ENCODE measurements at places on chromosomes 5 and 9. TPM values are rescaled to one million over a fixed set of nuclear protein-coding genes. Genes with fewer than 3 reads are reported as not detected.

DNA sequence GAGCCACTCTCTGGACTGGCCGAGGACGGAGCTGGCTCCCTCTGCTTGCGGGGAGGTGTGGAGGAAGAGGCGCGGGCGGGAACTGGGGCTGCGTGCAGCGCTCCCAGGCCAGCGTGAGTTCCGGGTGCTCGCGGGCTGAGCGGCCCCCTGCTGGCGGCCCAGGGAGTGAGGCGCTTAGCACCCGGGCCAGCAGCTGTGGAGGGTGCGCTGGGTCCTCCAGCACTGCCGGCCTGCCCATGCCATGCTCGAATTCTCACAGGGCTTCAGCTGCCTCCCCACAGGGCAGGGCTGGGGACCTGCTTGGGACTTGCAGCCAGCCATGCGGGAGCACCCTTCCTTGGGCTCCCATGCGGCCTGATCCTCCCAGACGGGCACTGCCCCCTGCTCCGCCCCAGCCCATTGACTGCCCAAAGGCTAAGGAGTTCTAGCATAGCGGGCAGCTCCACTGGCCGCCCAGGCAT lies 416.9 kb downstream of the MRPS30 start:
- no peaks in the 10 kb centered on the region for H3K4me1 ChIP-seq
- no peaks in the 10 kb centered on the region for H3K36me3 ChIP-seq
- H3K27me3 ChIP-seq: no peaks in the 10 kb centered on the region
- H3K27ac ChIP-seq: no peak overlapping the region
- no peak for DNase-seq
- no peak overlapping the region for H3K4me3 ChIP-seq

DNA sequence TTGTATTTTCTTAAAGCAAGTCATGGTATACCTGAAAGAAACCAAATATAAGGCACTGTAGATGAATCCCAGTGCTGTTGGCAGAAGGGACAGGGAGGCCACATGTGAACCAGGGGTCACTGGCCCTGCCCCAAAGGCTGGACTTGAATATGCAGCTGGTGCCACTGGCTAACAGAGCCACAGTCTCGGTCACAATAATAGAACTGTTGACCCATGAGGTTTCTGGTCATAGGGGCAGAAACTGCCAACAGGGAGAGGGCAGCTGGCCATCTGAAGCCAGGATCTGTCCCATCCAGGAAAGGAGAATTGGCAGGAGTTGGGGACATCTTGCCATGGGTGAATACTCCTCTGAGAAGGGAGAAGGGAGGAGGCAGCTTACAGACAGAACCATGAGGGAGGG lies 31.9 kb downstream of the PALM2AKAP2 start:
- no peak overlapping the region for H3K4me3 ChIP-seq
- H3K27me3 ChIP-seq: no peaks in the 10 kb centered on the region
- no peak for DNase-seq
- H3K27ac ChIP-seq: no peak overlapping the region

GRCh38 chr5:138336952-138337684 lies 948 bp upstream of the FAM53C start:
- peak overlapping the region; percentile 98 for H3K27ac ChIP-seq
- H3K4me3 ChIP-seq: peak overlapping the region; percentile 95
- H3K27me3 ChIP-seq: no peaks in the 10 kb centered on the region
- H3K4me1 ChIP-seq: no peaks in the 10 kb centered on the region
- peak; percentile 88 for DNase-seq

DNA sequence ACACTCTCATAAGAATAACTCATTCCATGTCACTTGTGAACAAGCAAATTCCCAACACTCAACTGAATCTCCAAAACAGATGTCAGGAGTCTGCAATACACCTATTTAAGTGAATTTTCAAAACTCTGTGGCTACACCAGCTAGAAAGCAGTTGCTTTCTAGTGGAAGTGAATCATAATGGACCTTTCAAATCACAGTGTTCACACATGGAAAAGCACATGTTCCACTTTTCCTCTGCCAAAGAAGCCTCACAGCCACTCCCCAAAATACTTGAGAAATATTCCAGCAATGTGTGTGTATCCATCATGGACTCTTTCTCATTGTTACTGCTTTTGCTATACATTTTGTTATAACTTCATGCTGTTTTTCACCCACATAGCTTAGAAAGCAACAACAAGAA lies 17.4 kb downstream of the MARCHF3 start:
- H3K4me3 ChIP-seq: no peak overlapping the region
- no peaks in the 10 kb centered on the region for H3K27me3 ChIP-seq
- H3K36me3 ChIP-seq: no peaks in the 10 kb centered on the region
- H3K4me1 ChIP-seq: peaks cover 49% of the 10 kb centered on the region
- H3K27ac ChIP-seq: no peak overlapping the region

- no peak for DNase-seq
- H3K27ac ChIP-seq: no peak overlapping the region
- no peaks in the 10 kb centered on the region for H3K36me3 ChIP-seq
- no peaks in the 10 kb centered on the region for H3K27me3 ChIP-seq
- no peaks in the 10 kb centered on the region for H3K4me1 ChIP-seq
Observed at GRCh38 chr9:21711504-21711903, 90.9 kb upstream of the MTAP start.

- DNase-seq: no peak
- no peaks in the 10 kb centered on the region for H3K4me1 ChIP-seq
- H3K27me3 ChIP-seq: no peaks in the 10 kb centered on the region
- H3K4me3 ChIP-seq: no peak overlapping the region
- no peak overlapping the region for H3K27ac ChIP-seq
Observed at GRCh38 chr5:5523066-5523505, 100.6 kb downstream of the ICE1 start.

GRCh38 chr9:33467526-33467925 lies 6.2 kb downstream of the NOL6 start:
- no peak for DNase-seq
- no peak overlapping the region for H3K4me3 ChIP-seq
- H3K27me3 ChIP-seq: no peaks in the 10 kb centered on the region
- H3K27ac ChIP-seq: no peak overlapping the region
- H3K4me1 ChIP-seq: no peaks in the 10 kb centered on the region

DNA sequence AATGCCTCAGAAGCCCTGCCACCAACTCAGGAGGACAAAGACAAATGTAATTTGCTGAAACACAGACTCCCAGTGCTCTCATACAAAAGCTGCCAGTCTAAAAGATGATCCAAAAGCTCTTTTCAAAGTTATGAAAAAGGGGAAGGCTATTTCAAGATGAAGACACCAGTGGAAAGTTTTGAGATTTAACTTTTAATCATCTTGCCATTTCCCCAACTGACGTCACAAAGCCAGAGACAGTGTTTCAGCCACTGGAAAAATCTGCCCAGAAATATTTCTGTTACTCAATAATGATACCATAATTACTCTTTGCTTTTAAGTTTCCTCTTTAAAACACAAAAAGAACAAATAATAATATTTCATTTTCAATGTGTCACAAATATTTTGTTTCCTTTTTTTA lies 20.9 kb downstream of the ENG start:
- H3K4me3 ChIP-seq: no peak overlapping the region
- peaks cover 89% of the 10 kb centered on the region for H3K4me1 ChIP-seq
- H3K36me3 ChIP-seq: no peaks in the 10 kb centered on the region
- peak overlapping the region; percentile 90 for H3K27ac ChIP-seq

GRCh38 chr9:68653141-68653595 lies 51.9 kb upstream of the PIP5K1B start:
- H3K36me3 ChIP-seq: no peaks in the 10 kb centered on the region
- H3K27me3 ChIP-seq: no peaks in the 10 kb centered on the region
- no peak for DNase-seq
- no peak overlapping the region for H3K4me3 ChIP-seq
- no peak overlapping the region for H3K27ac ChIP-seq

GRCh38 chr9:20569525-20569924 lies 52.8 kb downstream of the MLLT3 start:
- DNase-seq: no peak
- peaks cover 7% of the 10 kb centered on the region for H3K4me1 ChIP-seq
- H3K4me3 ChIP-seq: no peak overlapping the region
- H3K36me3 ChIP-seq: no peaks in the 10 kb centered on the region
- no peaks in the 10 kb centered on the region for H3K27me3 ChIP-seq

DNA sequence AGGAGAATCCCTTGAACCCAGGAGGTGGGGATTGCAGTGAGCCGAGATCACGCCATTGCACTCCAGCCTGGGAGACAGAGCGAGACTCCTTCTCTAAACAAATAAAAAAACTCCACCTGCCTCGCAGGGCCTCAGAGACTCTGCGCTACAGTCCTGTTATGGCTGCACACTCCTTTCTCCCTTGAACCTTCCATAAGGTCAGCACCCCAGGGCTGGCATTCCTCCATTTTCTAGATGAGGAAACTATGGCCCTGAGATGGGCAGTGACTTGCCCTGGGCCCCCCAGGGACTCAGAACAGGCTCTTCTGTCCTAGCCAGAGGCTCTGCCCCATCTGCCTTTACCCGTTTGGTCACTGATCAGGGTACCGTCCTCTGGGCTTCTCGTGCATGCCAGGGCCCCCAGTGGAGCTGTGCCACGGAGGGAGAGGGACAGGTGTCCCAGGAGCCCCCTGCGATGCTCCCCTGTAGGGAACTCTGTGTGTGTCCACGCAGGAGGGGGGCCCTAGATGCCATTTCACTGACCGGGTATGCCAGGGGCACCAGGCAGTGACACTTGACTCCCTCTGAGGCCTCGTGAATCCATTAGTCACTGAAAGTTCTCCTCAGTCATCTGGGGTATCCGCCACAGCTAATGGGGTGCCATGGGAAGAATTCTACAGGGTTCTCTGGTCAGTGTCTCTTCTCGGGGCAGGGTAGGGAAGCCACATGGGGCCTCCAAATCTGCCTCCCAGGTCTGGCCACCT lies 16.2 kb downstream of the RALGDS start:
- H3K4me3 ChIP-seq: no peak overlapping the region
- H3K4me1 ChIP-seq: no peaks in the 10 kb centered on the region
- DNase-seq: no peak
- no peaks in the 10 kb centered on the region for H3K27me3 ChIP-seq
- H3K36me3 ChIP-seq: peaks cover 95% of the 10 kb centered on the region

- H3K4me1 ChIP-seq: peaks cover 5% of the 10 kb centered on the region
- H3K27me3 ChIP-seq: no peaks in the 10 kb centered on the region
- no peak overlapping the region for H3K27ac ChIP-seq
- no peaks in the 10 kb centered on the region for H3K36me3 ChIP-seq
Observed at GRCh38 chr9:100466171-100466828, 6.6 kb upstream of the TMEFF1 start.

DNA sequence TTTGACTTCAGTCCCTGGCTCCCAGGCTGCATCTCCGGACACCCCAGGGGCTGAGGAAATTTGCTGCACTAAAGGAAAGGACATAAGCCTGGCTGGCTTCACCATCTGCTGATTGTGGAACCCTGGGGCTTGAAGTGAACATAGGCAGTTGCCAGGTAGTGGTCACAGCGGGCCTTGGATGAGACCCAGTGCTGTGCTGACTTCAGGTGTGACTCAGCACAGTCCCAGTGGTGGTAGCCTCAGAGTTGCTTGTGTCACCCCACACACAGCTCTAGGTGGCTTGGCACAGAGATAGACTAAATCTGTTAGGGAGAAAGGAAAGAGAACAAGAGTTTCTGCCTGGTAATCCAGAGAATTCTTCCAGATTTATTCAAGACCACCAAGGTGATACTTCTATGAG lies 36.1 kb upstream of the RUSC2 start:
- DNase-seq: no peak
- H3K36me3 ChIP-seq: no peaks in the 10 kb centered on the region
- H3K27me3 ChIP-seq: no peaks in the 10 kb centered on the region
- H3K27ac ChIP-seq: no peak overlapping the region
- no peaks in the 10 kb centered on the region for H3K4me1 ChIP-seq

DNA sequence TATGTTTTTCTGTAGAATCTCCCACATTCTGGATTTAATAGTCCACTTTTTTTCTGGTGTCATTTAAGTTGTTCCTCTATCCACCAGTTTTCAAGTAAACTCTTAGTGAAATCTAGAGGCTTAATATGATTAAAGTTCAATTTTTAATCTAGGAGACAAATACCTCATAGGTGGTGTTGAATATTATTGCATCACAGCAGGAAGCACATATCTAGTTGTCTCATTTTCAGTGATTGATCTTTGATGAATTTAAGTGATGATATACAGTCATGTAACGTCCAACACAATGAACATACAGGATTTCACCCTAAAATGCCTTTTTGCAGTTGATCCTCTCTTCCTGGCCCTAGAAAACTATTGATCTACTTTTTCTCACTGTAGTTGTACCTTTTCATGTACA lies 152.3 kb downstream of the NIPBL start:
- no peaks in the 10 kb centered on the region for H3K4me1 ChIP-seq
- DNase-seq: no peak
- no peak overlapping the region for H3K4me3 ChIP-seq
- H3K27me3 ChIP-seq: no peaks in the 10 kb centered on the region

GRCh38 chr5:181204826-181205760 lies at the start of gene TRIM7:
TRIM7 (minus strand) TSS chr5:181205196; CDS start chr5:181205110, 86 bp downstream.
- H3K4me3 ChIP-seq: peak within 1 kb of the TSS; percentile 73
- no peaks in the 10 kb centered on the region for H3K36me3 ChIP-seq
- DNase-seq: no peak
- peak within 1 kb of the TSS; percentile 88 for H3K27ac ChIP-seq
- no peaks in the 10 kb centered on the region for H3K4me1 ChIP-seq
- no peaks in the 10 kb centered on the region for H3K27me3 ChIP-seq

GRCh38 chr5:159128070-159128541 lies 28.4 kb upstream of the EBF1 start:
- no peaks in the 10 kb centered on the region for H3K36me3 ChIP-seq
- H3K4me1 ChIP-seq: peaks cover 3% of the 10 kb centered on the region
- no peak overlapping the region for H3K4me3 ChIP-seq

- H3K27me3 ChIP-seq: no peaks in the 10 kb centered on the region
- DNase-seq: peak; percentile 58
- no peaks in the 10 kb centered on the region for H3K4me1 ChIP-seq
- no peaks in the 10 kb centered on the region for H3K36me3 ChIP-seq
Observed at GRCh38 chr9:127175764-127176163, 53.3 kb upstream of the ANGPTL2 start.

GRCh38 chr5:26121338-26121737 lies 917.0 kb downstream of the CDH9 start:
- H3K27ac ChIP-seq: no peak overlapping the region
- no peaks in the 10 kb centered on the region for H3K36me3 ChIP-seq
- H3K27me3 ChIP-seq: no peaks in the 10 kb centered on the region
- H3K4me1 ChIP-seq: no peaks in the 10 kb centered on the region
- H3K4me3 ChIP-seq: no peak overlapping the region

DNA sequence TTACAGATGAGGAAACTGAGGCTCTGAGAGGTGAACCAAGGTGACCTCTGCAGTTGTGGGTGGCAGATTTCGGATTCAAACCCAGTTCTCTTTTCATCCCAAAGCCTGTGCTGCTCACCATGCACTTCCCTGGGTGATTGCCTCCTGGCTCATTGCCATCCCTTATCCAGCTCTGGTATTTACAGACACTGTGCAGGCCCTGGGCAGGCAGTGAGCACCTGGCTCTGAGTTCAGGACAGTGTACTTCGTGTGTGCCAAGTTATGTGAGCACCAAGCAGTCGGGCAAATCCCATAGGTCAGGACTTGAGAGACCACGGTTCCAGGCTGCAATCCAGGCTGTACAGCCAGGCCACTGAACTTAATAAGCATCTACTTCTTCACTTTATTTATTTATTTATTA lies 1.4 kb downstream of the LRSAM1 start:
- H3K27me3 ChIP-seq: no peaks in the 10 kb centered on the region
- peak; percentile 72 for DNase-seq
- peaks cover 35% of the 10 kb centered on the region for H3K36me3 ChIP-seq

SCGB3A2 gene
- not detected for total RNA-seq

AHRR gene
- total RNA-seq: 0.12 TPM

IER5L gene
- 11.6 TPM for total RNA-seq

SLC25A2 gene
- not detected for total RNA-seq

PLAC8L1 gene
- not detected for total RNA-seq

F2RL1 gene
- total RNA-seq: 10.6 TPM

C1QTNF3 gene
- 1.2 TPM for total RNA-seq

PKD2L2 gene
- not detected for total RNA-seq

C9orf153 gene
- 0.28 TPM for total RNA-seq

DAPK1 gene
- total RNA-seq: 10.1 TPM

COX7C gene
- total RNA-seq: 873 TPM

C8G gene
- not detected for total RNA-seq

TSSK1B gene
- total RNA-seq: not detected

ADRA1B gene
- 3.5 TPM for total RNA-seq
